NCI-H446 (cell line): ENCODE measurements at places on chromosomes 4 and X.
A peak's percentile ranks its signal among the peaks of the same experiment; 100 is the strongest.

DNA sequence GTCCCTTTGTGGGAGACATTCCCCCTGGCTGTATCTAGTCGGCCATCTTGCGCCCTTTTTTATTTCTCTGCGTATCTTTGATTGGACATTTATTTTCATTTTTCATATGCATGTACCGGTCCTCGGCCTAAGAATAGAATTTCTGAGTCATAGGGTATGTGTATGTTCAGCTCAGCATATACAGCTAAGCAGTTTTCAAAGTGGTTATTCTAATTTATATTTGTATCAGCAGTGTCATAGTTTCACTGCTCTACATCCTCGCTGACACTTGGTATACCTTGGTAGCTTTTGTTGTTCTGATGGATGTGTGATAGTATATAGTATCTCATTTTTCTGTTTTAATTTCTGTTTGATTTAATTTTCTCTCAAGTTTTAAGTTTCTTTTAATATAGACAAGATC is 38.7 kb downstream of the BEX3 start:
- no peak for DNase-seq

DNA sequence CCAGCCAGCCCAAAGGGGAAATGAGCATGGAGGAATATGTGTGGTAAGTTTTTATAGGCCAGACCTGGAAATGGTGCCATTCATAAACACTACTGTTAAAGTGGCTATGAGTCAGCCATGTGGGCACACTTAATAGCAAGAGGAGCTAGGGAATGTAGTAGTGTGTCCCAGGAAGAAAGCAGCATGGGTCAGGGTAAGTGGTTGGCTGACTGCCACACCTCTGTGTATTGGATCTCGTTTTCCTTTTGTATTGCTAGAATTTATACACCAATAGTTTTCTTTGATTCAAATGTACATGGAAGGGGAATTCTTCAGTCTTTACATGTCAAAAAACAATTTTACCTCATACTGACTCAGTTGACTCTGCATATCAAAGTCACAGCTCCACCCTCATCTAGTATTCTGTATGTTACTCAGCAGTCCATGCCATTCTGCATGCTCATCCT is 22.9 kb upstream of the SGMS2 start:
- no peak for DNase-seq

DNA sequence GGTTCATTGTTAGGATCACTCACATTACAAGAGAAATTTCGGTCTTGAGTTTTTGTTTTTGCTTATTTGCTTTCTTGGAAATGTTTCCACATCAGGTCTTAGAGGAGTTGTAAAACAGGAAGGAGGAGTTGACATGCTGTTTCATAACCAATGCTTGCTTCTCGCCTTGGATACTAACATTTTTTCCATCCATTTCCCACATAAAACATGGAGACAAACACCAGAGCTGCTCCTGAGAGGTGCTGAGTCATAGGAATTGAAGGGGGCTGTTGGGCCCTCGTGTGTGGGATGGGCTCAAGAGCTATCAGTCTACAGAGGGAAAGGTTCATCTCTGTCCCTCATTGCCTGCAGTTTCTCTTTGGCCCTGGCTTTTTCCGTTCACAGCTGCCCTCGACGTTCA is 29.9 kb downstream of the TBL1X start:
- DNase-seq: no peak

- DNase-seq: no peak
Measured at GRCh38 chr4:22003878-22004277, 55.3 kb upstream of the KCNIP4 start.

- DNase-seq: no peak
Measured at GRCh38 chrX:46433892-46434291, 111.3 kb downstream of the ZNF674 start.

GRCh38 chr4:99282731-99283130 is 8.1 kb downstream of the ADH1A start:
- DNase-seq: no peak

- no peak for DNase-seq
Measured at GRCh38 chr4:186037692-186038658, 31.0 kb upstream of the TLR3 start.

DNA sequence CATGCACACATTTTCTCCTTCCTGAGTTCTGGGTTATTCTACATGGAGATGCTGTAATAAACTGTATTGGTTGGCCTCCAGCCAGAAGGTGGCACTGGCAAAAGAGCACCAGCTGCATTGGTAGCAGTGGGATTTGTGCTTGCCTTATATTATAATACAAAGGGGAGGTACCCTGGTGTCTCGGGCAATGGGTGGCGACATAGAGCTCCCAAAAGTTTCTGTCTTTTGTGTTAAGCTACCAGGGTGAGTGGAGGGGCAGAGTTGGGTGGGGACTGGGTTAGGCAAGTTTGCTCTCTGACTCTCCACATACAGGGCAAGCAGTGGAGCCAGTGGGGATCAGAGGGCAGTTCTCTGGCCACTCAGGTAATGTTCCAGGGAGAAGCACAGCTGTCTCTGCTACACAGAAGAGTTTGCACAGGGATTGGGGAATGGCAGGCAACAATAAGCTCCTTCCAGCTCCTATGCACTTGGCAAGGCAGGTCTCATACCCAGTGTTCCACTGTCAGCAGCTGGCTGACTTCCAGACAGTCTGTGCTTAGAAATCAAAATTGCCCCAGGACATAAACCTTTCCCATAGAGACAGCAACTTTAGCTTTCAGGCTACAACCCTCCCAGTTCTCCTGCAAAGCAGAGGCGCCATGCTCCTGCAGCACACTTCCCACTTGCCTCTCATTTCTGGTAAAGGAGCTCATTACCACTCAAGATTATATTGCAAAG is 463.9 kb upstream of the PCDH7 start:
- DNase-seq: peak; percentile 19

GRCh38 chr4:169870507-169870906 is 112.8 kb upstream of the HPF1 start:
- no peak for DNase-seq

DNA sequence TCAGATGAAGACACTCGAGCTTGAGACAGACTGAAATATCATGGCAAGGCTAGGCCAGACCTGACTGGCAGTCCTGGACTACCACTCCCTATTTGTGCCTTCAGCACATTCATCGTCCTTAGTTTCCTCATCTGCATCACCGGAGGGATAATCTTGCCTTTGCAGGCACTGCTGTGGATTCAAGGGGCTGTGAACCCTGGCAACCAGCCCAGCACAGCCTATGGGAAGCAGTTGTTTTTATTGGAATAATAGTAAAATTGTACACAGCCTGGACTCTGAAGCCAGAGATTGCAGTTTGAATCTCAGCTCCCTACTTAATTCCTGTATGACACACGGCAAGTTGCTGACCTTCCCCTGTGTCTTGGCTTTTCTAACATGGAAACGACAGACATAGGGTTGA is 161.0 kb downstream of the NSUN7 start:
- no peak for DNase-seq

GRCh38 chr4:140635606-140636005 is 66.8 kb upstream of the UCP1 start:
- no peak for DNase-seq

- no peak for DNase-seq
Measured at GRCh38 chr4:152456609-152457008, 79.3 kb downstream of the FBXW7 start.

GRCh38 chrX:110310896-110311295 is 7.0 kb downstream of the AMMECR1 start:
- no peak for DNase-seq

- DNase-seq: no peak
Measured at GRCh38 chrX:123797543-123798447, 62.1 kb upstream of the XIAP start.

DNA sequence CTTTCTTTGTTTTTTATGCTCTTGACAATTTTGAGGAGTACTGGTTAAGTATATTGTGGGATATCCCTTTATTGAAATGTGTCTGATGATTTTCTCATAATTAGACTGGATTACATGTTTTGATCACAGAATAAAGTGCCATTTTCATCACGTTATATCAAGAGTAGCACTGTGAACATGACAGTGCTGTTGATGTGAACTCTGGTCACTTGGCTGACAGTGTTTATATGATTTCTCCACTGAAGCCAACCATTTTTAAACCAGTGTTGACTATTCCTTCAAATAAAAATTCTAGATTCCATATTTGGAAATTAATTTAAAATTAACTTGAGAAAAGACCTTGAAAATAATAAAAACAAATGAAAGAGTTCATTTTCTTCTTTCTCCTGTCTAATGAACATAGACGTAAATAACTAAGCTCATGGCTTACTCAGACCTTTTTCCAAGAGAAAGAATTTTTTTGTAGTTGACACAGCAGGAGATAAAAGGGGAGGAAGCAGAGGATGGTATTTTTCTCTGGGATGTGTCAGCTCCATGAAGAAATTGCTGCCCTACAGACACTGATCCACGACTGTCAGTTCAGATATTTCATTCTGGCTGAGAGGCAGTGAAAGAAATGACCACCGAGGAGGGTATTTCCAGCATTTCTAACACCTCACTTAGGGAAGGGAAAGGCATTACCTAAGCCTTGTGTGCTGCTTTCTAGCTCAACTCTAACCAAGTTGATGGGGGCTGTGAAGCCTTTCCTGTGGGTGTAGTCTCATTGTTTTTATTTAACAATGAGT is 150.9 kb upstream of the ANK2 start:
- DNase-seq: no peak

DNA sequence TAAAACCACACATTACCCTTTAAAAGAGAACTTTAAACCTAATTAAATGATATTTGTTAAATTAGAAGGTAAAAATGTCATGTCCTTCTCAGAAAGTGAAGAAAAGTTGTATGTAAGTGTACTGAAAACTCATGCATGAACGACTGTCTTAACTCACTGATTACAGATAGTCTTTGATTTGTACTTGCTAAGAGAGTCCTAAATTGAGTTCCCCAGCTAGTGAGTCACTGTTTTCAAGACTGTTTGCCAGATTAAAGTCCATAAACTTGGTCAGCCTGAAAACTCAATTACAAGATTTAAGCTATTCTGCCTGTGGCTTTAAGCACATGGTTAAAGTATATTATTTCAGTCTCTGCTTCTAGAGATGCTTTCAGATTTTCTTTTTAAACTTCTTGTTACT is 124.9 kb upstream of the ZCCHC13 start:
- DNase-seq: no peak

- no peak for DNase-seq
Measured at GRCh38 chr4:44563496-44563895, 87.9 kb downstream of the YIPF7 start.

GRCh38 chr4:89640620-89641366 is 196.2 kb downstream of the SNCA start:
- no peak for DNase-seq

DNA sequence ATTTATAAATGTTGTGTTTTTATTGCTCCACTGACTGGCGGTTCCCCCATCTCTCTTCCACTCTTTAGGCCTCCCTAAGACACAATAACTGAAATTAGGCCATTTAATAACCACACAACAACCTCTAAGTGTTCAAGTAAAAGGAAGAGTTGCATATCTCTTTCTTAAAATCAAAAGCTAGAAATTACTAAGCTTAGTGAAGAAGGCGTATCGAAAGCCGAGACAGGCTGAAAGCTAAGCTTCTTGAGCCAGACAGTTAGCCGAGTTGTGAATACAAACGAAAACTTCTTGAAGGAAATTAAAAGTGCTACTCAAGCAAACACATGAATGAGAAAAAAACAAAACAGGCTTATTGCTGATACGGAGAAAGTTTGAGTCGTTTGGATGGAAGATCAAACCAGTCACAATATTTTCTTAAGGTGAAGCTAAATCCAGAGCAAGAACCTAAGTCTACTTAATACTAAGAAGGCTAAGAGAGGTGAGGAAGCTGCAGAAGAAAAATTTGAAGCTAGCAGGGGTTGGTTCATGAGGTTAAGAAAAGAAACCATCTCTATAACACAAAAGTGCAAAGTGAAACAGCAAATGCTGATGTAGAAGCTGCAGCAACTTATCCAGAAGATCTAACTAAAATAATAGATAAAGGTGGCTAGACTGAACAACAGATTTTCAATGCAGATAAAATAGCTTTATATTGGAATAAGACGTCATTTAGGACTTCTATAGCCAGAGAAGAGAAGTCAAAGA is 194.0 kb upstream of the TTC29 start:
- no peak for DNase-seq

GRCh38 chr4:128725405-128726055 is 84.0 kb upstream of the JADE1 start:
- DNase-seq: no peak

DNA sequence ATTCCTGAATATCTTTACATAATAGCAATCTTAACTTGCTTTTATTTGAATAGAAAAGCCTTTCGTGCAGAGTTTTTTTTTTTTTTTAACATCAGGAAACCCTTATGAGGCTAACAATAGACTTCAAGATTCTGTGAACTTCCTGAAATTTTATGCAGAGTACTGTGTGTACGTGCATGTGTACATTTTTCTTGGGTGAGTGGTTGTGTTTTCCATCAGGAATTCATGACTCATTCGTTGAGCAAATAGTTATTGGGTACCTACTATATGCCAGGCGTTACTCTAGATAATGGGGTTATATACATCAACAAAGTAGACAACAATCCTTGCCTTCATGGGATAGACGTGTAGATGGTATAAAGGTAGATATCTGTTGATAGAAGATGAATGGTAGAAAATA is 59.1 kb downstream of the MRPL1 start:
- DNase-seq: no peak

DNA sequence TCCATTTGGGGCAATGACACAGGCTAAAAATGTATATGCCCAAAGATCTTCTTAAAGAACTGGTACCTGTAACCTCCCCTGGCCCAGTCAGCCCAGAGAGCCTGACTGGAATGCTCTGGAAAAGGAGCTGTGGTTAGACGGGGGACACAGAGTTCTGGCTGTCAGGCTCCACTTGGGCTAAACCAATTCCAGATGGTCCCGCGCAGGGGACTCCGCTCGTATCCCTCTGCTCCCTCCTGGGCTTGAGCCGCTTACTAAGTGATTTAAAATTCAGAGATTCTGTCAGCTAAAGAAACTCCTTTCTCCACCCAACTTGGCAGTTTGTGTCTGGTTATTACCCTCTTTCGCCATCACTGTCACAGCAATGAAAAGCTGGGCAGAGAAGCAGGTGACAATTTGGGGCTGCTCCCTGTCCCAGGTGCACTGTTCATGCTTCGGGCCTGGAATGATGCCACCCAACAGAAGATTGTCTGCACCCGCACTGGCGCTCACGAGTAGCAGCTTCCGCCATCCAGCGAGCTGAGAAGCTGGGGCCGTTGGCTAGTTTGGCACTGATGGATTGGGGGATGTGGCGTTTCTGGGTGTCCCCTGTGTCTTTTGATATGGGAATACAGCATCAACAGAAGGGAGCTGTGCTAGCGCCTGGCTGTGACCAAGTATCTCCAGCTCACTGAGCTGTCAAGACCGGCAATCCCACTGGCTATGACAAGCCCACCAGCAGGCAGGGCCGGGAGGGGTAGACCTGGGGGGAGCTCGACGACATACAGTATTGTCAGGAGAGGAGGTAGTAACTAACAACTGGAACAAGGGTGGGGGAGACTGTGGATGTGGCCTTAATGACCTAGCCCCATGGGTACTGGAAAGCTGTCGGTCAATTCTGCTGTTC is 6.7 kb upstream of the IRAK1 start:
- no peak for DNase-seq

DNA sequence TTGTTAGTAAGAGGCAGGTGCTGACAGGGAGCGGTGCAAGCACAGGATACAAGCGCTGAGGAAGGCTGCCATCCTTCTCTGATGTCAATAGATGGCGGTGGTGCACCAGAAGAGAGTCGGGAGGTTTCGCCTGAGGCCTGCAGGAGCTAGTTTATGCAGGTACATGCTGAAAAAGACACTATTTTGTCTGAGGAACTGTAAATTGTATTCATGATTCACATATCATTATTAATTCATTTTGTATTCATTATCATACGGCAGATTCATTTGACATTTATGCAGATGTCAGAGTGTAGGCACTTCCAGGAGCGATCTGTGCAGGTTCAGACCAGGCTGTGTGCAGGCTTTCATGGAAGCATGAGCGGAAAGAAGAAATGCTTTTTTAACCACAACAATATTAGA is 824.0 kb downstream of the STIM2 start:
- peak; percentile 64 for DNase-seq

- no peak for DNase-seq
Measured at GRCh38 chr4:26522478-26522877, 32.2 kb upstream of the CCKAR start.
